ENCODE measurements at places on chromosomes 16 and 17.

- DNase-seq, result no peak
Observed at GRCh38 chr17:73462823-73463222, 151.0 kb upstream of the CDC42EP4 start.

GRCh38 chr17:66508896-66509844 lies 206.8 kb downstream of the PRKCA start:
- peak; percentile 80 for DNase-seq

GRCh38 chr16:22782314-22782713 lies 31.6 kb upstream of the HS3ST2 start:
- DNase-seq, result peak; percentile 6

DNA sequence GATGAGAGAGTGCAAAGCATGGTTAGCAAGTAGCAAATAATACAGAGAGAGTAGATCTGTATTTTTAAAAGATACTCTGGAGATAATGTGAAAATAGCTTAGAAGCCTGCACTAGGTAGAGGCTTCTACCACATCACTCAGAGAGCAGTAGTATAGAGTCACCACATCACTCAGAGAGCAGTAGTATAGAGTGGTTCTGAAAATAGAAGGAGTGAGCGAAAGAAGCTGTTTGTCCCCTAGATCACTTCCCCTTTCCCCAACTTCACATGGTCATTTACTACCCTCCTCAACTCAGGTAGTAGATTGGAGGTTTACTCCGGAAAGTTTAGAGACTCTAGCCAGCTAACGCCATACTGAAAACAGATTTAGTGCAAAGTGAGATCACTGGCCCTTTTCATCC lies 17.1 kb downstream of the DGKE start:
- no peak for DNase-seq

GRCh38 chr16:17403859-17404545 lies 66.8 kb downstream of the XYLT1 start:
- DNase-seq, result no peak

- DNase-seq, result no peak
Observed at GRCh38 chr16:2777903-2778629, 986 bp upstream of the ELOB start.

- DNase-seq, result peak; percentile 77
Observed at GRCh38 chr17:40903129-40903847, 18.2 kb upstream of the KRT20 start.

- DNase-seq, result no peak
Observed at GRCh38 chr17:45871718-45872117, 22.6 kb upstream of the MAPT start.

DNA sequence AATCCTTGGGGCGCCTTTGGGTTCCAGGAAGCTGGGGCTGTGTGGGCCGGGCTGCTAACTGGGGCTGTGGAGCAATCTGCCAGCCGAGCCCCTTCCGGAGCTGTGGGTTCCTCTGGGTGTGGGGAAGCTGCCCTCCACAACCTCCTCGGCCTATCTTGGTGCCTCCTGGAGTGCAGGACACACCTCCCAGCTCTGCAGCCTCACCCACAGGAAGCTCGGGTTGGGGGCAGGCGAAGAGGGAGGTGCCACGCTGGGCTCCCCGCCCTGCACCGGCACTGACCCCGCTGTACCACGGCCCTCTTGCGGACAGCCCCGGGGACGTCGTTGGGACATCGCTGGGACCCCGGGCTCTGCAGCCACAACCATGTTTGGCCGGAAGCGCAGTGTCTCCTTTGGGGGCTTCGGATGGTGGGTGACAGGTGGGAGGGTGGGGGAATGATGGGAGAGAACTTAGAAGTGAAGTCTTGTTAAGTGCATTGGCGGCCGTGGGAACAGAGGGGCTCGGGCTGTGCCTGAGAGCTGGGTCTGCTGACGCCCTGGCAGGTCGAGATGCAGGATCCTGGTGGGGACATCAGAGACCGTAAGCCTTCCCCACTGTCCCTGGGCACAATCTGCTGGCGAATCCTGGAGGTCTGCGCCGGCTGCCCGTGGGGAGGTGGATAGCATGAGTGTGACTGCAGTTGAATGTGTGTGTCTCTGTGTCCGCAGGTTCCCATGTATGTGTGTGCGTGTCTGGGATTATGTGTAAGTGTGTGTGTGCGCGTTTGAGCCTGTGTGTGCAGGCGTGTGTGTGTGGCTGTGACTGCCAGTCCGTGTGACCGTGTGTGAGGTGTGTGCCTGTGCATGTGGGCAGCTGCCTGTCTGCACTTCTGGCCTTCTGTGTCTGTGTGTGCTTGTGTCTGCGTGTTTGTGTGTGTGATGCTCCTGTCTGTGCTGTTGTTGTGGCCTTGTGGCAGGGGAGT lies at the start of gene RAP1GAP2:
RAP1GAP2 (plus strand) TSS at position 275 of the 962 bp plus-strand sequence; CDS start at position 365, 90 bp downstream.
- DNase-seq, result peak; percentile 55

DNA sequence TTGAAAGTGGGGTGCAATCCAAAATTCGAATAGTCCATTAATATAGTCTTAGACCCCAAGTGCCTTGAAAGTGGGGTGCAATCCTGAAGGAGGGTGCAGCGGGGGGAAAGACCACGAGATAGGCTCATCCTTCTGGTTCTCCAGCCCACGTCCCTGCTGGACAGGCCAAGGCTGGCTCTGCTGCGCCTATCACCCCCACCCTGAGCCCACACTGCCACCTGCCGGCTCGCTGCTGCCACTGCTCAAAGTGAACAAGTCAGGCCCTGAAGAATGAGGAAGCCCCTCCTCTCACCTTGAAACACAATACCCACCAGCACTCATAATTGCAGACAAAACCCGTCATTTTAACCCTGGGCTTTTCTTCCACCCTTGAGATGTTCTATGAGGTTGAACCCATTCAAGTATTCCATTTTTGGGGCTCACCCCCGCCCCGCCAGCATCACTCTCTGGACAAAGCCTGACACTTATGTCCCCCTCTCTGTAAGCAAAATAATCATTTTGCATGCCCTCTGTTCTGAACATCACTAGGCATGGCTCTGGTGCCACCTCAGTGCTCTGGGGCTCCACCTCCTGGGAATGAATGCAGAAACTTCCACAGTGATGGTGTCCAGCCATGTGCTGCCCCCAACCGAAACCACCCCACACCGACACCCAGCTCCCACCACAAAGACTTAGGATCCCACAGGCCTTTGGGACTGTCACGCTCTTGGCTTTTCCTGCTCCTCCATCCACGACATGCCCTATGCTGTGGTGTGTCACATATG lies 56.8 kb downstream of the BEAN1 start:
- peak; percentile 67 for DNase-seq

- DNase-seq, result no peak
Observed at GRCh38 chr16:67931712-67932461, at the start of gene CTRL. TSS of gene CTRL (minus strand) at chr16:67931862. CDS start at chr16:67931852, 10 bp downstream.

GRCh38 chr16:87891764-87892163 lies 22.5 kb upstream of the SLC7A5 start:
- DNase-seq, result no peak

- DNase-seq, result no peak
Observed at GRCh38 chr17:1315409-1315808, 35.9 kb downstream of the TRARG1 start.

- no peak for DNase-seq
Observed at GRCh38 chr17:13480877-13481276, 120.9 kb downstream of the HS3ST3A1 start.

- DNase-seq, result no peak
Observed at GRCh38 chr17:27607521-27608091, 23.4 kb upstream of the LGALS9 start.

DNA sequence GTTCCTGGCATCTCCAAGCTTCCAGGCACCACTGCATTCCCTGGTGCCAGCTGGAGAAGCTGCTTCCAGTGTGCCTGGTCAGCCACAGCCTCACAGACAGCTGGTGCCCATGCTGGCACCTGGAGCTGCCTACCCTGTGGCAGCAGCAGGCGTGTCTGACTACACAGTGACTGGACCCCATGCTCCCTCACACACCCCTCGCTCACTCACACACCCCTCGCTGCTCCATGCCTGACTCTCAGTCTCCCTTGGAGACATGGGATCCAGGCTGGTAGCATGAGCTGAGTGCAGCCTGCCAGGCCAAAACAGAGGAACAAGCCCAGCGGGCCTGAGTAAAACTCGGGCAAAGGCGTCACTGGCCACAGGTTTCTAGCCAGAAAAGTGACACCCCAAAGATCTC lies 59.1 kb upstream of the SMIM36 start:
- DNase-seq, result peak; percentile 4

GRCh38 chr16:3915426-3916260 lies 35.1 kb upstream of the CREBBP start:
- no peak for DNase-seq

GRCh38 chr17:17236295-17237025 lies 508 bp downstream of the FLCN start:
- DNase-seq, result peak; percentile 35

DNA sequence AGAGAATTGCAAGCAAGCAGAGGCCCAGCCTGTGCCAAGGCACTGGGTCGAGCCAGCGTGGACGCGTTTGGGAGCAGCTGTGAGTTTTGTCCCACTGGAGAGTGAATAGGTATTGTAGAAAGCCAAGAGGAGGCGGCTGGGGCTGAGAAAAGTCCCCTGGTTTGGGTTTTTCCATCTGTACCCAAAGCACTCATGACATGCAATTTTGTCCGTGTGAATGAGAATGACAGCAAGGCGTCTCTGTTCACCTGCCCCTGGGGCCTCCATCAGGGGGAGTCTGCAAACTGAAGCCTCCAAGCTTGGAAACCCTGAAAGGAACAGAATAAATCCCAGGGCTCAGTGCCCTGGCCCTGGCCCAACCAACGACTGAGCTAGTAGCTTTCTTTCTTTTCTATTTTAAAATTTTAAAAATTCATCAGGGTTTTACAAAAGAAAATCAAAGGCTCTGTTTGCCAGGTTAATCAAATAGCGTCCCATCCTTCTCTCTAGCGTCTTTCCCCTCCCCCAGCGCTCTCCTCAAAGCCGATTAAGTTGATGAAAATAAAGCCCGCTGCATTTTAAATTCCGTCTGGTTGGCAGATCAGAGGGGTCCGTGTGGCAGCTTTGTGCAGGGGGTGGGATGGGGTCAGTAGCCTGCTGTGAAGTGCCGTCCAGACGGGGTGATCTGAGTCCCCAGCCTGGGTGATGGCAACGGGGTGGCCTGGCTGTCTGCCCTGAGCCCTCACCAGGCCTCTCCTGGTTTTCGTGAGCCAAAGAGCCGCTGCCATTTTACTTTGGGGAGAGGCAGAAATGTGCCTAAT lies 171.0 kb downstream of the KATNIP start:
- DNase-seq, result no peak

DNA sequence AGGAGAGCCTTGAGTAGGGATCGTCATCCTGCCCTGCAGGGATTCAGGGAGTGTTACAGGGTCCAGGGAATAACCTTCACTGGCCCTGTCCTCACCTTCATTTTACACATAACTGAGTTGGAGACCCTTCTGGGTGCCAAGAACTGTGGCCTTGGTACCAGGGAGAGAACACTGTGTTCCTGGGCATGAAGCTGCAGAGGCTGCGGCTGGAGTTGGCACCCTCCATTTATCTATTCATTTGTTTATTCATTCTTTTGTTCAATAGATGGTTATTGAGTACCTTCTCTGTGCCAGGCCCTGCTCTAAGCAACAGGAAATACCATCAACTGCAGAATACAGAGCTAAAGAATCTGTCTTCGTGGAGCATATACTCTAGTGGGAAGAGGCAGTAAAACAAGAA lies 6.7 kb downstream of the ABCC3 start:
- no peak for DNase-seq

DNA sequence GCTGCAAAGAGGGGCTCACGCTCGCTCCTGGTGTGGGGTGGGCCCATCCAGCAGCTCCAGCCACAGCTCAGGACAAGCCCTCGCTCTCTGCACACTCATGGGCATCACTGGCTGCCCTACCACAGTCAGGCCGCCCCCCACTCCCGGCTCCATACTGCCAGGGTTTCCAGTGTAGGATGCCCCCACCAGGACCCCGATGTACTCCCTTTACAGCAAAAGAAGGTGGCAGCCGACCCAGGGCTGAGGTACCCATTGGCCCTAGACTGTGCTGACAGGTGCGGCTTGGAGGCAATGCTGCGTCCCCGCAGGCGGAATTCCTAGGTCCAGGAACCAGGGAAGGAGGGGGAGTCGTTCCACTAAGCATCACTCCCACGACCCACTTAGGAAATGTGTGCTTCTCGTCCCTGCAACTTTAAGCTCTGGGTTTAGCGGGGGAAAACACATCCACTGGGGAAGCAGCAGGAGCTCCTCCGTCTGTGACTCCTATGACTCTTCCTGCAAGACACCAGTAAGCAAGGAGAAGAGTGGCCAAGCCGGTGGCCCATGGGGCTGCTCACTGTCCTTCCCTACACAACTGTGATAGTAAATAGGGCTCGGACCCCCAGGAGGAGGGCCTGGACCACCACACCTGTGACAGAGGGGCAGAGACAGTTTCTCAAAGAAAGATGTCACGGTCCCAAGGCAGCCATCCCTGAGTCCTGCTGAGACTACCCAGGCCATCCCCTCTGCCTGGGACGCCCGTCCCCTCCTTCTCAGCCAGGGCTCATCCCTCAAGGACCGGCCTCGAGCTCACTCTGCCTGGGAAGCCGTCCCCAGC lies 13.1 kb downstream of the CORO7 start:
- no peak for DNase-seq

- peak; percentile 71 for DNase-seq
Observed at GRCh38 chr17:30323895-30324319, 9.9 kb downstream of the TMIGD1 start.

DNA sequence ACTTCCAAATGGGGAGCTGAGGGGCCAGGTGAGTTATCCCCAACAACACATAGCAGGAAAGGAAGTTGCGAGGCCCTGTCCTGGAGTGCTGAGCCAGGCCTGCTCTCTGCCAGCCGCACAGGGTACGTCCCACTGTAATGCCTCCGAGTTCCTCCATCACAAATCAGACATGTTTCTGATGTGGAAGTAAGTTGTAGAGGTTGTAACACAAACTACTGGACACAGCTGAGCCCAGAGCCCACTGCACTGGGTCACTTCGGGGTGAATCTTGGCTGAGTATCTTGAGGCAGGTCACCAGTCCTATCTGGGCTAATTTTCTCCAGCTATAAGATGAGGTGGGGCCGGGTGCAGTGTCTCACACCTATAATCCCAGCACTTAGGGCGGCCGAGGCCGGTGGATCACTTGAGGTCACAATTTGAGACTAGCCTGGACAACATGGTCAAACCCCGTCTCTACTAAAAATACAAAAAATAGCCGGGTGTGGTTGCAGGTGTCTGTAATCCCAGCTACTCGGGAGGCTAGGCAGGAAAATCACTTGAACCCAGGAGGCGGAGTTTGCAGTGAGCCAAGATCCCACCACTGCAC lies 100.8 kb upstream of the CDH5 start:
- no peak for DNase-seq

DNA sequence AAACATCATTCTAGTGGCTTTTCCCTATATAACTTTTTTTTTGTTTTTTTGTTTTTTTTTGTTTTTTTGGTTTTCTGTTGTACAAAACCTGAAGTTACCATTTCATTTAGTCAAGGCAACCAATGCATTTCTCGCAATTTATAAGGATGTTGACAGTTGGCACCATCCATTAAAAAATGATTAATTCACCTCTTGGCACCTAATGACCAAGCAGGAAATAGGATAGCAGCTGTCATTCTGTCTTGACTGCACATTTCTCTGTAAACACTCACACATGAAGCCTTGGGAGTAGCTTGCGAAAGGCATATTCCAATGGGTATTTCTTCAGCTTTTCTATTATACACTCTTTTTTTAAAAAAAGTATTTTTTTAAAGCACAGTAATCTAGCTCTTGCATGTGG lies 77.5 kb downstream of the SYCE1L start:
- DNase-seq, result no peak
